Activated T-cell treated with anti-CD3 and anti-CD28 coated beads, Interleukin-2, amount 50 U/mL, for 72 hours (primary cell): ENCODE measurements at places on chromosomes 13 and 19. TPM values are rescaled to one million over a fixed set of nuclear protein-coding genes. Genes with fewer than 3 reads are reported as not detected.

GRCh38 chr19:30092721-30093569, 150.9 kb downstream of the URI1 start:
- no peak for DNase-seq

DNA sequence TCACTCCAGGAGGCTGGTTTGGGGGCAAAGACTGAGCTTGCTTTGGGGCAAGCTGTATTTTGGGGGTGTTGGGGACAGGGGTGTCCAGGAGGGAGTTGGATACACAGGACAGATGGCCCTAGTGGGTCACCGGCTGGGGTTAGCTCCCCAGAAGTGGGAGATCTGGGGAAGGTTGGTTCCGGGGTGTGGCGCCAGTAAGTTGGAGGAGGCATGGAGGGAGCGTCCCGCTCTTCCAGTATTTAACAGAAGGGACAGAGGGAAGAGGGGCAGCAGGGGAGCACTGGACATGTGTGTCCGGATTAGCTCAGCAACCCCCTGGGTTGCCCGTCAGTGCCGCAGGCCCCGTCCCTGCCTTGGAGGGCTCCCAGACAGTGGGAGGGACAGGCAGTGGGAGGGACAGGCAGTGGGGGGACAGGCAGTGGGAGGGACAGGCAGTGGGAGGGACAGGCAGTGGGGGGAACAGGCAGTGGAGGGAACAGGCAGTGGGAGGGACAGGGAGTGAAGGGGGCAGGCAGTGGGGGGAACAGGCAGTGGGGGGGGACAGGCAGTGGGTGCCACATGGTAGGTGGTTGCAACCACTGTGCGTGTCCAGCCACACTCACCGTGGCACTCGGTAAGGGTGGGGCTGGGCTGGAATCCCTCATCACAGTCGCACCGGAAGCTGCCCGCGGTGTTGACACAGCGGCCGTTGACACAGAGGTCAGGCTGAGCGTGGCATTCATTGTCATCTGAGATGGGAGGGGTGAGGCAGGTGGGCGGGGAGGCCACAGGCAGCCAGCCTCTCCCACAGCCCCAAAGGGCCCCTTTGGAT, 33.2 kb downstream of the CCL25 start:
- no peak for DNase-seq

Gene PRR12
- total RNA-seq, result 23.9 TPM

DNA sequence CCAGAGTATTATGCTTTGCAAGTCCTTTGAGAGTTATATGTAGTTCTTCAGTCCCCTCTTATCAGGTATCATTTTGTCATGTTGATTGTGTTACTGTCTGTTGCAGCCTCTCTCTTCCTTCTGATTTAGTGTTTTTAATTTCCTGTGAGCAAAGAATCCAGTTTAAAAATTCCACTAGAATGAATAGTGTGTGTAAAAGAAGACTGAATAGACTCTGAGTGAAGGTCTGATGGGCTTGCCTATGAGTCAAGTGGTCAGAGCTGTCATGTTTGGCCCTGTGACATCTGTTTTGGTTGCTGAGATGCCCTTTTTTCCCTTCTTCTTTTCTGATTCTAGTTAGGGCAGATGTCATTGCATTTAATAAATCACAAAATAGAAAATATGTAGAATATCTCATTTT, 23.3 kb upstream of the KCTD4 start:
- no peak for DNase-seq

GRCh38 chr19:55080121-55080967, 4.7 kb downstream of the EPS8L1 start:
- peak; percentile 80 for DNase-seq

DNA sequence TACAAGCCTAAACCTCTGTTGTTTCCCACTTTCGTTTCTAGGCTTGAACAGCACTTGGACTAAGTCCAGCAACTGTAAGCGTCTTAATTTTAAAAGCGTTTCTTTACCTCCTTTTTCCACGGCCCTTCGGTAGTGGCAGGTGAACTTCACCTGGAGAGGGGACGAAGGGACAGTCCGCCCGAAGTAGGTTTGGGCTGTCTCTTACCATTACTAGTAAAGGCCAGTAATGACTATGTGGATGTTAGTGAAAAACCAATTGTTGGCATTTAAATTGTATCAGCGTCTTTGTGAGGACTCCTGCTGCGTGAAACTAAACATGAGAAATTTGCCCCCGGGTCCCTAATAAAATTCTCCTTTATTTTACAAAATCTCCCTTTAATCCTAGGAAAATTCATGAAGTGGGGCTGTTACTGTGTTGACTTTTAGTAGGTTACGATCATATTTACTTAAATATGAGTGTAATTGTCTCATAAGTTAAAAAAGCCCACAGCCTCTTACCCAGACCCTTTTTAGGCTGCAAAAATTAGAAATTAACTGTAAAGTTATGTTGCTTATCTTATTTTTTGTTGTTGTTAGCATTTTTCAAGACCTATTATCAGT, 983 bp downstream of the ITM2B start:
- DNase-seq, result no peak

DNA sequence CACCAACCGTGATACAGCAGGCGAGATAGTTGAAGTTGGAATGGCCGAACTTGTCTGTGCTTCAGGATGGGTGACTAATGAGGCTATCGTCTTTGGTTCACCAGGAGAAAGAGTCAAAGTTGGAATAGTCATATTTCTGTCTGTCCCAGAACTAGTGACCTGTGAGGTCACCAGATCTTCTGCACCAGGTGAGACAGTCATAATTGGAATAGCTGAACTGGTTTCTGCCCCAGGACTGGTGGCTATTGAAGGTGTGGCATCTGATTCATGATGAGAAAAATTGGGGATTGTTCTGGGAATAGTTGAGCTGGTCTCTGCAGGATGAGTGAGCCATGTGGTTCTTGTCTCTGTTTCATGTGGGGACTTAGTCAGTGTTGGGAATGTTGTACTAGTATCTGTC, 71.6 kb downstream of the MUC16 start:
- no peak for DNase-seq
